ENCODE measurements at places on chromosomes 12 and 14.

- DNase-seq: no peak
These were observed 30.2 kb upstream of the CPM start for GRCh38 chr12:68962877-68963855.

GRCh38 chr14:63725786-63726460 is 1.9 kb downstream of the SGPP1 start:
- DNase-seq: no peak

- no peak for DNase-seq
These were observed 41.0 kb upstream of the PTGR2 start for GRCh38 chr14:73810478-73811163.

- DNase-seq: no peak
These were observed 40.9 kb upstream of the A2ML1 start for GRCh38 chr12:8781381-8782127.

DNA sequence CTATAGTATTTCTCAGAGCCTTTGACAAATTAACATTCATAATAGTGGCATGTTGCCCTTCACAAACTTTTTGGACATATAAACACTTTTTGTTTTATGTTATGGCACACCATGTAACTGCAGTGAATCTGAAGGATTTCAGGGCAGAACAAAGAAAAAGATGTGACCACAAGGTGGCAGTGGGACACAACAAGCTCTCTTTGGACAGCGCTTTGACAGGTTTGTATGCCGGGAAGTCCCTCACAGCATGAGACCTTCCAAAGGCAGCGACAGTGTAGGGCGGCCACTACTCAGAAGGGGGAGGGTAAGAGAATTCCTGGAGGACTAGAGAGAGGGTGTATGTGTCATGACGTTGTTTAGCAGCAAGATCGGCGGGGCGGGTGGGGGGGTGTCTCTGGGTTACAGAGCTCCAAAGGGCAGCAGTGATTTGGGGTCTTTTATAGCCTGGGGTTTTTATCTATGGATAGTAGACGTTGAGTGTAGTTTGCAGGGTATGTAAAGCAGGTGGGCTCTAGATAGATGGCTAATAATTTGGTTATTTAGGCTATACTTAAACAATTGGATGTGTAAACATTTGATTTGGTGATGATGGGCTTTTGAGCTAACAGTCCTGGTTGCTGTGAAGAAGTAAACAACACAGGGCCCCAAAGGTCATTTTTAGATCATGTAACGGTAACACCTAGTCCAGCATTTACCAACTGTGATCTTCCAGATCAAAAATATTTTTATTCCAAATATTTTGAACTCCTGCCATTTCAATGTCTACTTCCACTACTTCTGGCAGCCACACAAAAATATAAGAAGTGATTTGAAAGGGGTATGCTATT is 22.9 kb downstream of the ETFBKMT start:
- peak; percentile 78 for DNase-seq

DNA sequence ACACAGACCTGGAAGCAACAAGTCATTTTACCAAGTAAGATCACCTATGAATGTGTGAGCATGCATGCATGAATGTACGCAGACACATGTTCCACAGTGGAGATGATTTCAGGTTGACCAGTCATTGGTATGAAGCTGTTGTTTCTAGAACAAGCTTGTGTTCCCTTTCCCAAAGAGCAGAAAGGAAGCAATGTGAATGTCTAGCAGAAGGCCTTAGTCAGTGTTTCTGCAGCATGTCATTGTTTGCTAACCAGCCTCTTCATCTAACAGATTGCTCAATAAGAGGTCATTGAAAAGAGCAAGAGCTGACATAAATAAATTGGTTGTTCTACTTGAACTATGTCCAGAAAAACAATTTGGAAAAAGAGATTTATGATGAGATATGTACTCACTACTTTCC is 191.4 kb downstream of the PLCZ1 start:
- DNase-seq: no peak

- DNase-seq: no peak
These were observed 55.3 kb downstream of the RPL10L start for GRCh38 chr14:46596236-46596635.

DNA sequence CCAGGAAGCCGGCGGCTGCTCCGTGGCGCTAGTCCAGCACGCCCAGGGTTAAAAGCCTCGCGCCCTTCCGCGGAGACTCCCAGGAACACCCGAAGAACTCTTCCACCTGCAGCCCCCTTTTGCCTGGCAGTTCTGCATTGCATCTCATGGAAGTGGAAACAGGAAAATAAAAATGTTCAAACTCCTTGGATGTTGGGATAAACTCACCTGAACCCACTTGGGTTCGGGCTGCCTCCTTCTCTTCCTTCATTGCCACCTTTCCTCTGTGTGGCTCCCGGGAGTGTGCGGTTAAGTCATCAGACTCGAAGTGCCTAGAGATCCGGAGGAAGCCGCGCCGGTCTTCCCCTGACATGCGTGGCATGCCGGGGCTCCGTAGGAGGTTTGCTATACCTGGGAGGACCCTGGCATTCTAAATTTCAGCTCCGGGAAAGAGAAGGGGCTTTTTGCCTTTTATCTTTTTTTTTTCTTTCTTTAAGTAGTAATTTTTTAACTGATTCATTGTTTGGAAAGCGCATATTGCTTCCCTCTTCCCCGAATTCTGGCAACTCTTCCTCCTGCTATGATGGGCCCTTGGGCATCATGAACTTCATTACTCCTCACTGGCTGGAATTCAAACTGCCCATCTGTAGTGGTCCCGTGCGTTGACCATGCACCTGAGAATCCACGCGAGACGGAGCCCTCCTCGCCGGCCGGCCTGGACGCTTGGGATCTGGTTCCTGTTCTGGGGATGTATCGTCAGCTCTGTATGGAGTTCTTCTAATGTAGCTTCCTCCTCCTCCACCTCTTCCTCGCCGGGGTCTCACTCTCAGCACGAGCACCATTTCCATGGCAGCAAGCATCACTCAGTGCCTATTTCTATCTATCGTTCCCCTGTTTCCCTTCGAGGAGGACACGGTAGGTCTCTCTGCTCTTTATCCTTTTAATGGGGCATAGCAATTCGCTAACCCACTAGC is 931.4 kb downstream of the DIO2 start:
- no peak for DNase-seq

DNA sequence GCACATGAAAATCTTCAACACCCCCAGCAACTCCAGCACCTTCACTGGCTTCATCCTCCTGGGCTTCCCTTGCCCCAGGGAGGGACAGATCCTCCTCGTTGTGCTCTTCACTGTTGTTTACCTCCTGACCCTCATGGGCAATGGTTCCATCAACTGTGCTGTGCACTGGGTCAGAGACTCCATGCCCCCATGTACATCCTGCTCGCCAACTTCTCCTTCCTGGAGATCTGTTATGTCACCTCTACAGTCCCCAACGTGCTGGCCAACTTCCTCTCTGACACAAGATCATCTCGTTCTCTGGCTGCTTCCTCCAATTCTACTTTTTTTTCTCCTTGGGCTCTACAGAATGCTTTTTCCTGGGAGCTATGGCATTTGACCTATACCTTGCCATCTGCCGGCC is 11.5 kb upstream of the OR11G2 start:
- DNase-seq: no peak

- no peak for DNase-seq
These were observed 249.9 kb downstream of the AEBP2 start for GRCh38 chr12:19689226-19689625.

- no peak for DNase-seq
These were observed 27.4 kb upstream of the KCNH3 start for GRCh38 chr12:49511410-49511809.

DNA sequence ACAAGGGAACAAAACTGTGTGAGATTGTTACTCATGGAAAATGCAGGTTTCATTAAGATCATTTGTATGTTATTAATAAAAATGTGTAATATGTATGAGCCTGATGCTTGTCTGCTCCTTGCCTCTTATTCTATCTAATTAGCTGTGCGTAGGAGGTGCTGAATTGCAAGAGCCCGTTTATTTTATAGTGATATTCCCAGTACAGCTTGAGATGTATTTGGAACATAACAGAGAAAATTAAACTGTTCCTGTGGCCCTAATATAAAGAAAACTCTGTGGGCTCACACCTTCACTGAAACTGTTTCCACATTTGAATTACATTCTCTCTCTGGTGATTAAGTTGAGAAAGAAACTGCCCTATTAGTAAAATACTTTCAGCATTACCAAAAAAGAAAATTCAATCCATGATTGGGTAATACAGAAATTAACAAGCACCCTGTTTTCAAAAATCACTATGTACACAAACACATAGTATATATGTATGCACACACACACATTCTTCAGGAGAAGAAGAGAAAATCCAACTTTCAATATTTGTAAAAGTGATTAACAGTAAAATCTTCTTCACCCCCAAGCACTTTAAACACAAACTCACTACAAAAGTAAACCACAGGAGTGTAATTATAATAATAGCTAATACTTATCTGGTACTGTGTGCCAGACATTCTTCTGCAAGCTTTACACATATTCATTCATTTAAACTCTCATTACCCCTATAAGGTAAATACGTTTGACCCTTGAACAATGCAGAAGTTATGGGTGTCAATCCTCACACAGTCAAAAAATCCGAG is 233.2 kb downstream of the PHLDA1 start:
- DNase-seq: no peak

- no peak for DNase-seq
These were observed 134 bp downstream of the DUSP6 start for GRCh38 chr12:89352242-89352491.

DNA sequence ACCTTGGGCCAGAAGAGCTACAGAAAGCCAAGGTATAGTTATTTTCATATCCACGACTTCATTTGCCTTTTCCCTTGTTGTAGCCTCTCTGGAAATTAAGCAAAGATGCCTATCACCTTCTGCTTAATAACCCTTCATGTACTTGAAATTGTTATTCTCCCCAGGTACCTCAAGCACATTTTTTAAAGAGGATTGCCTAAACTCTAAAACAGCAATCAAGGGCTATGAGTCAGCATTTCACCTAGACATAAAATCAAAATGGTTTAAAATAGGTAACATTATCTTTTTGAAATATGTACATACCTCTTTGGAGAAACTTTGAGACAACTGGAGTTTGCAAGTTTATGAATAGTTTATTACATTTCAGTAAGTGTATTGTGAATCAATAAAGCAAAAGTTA is 11.6 kb downstream of the DTD2 start:
- no peak for DNase-seq

GRCh38 chr12:122437656-122438121 is 15.2 kb upstream of the CLIP1 start:
- DNase-seq: no peak

- no peak for DNase-seq
These were observed 3.3 kb downstream of the LTB4R start for GRCh38 chr14:24314377-24315193.

- DNase-seq: no peak
These were observed 513.8 kb upstream of the CCDC196 start for GRCh38 chr14:65972346-65972870.

- DNase-seq: no peak
These were observed 210.4 kb upstream of the PRICKLE1 start for GRCh38 chr12:42799966-42800365.

- no peak for DNase-seq
These were observed 46.7 kb downstream of the HSPB8 start for GRCh38 chr12:119225454-119225853.

DNA sequence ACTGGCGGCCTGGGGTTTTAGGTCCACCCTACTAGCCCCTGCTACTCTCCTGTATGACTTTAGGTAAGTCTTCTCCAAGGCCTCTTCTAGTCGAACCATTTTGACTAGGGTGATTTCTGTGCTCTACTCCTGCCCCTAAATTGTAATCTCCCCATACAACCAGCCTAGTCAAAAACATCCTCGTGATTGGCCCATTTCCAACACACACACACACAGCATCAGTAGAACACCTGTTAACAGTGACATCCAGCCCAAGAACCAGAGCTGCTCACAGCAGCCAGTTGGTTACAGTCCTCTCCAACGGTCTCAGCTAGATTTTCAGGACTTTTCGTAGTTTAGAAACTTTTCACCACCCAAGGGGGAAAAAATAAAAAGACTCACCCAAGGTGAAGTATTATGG is 30.9 kb downstream of the NT5DC3 start:
- DNase-seq: no peak

DNA sequence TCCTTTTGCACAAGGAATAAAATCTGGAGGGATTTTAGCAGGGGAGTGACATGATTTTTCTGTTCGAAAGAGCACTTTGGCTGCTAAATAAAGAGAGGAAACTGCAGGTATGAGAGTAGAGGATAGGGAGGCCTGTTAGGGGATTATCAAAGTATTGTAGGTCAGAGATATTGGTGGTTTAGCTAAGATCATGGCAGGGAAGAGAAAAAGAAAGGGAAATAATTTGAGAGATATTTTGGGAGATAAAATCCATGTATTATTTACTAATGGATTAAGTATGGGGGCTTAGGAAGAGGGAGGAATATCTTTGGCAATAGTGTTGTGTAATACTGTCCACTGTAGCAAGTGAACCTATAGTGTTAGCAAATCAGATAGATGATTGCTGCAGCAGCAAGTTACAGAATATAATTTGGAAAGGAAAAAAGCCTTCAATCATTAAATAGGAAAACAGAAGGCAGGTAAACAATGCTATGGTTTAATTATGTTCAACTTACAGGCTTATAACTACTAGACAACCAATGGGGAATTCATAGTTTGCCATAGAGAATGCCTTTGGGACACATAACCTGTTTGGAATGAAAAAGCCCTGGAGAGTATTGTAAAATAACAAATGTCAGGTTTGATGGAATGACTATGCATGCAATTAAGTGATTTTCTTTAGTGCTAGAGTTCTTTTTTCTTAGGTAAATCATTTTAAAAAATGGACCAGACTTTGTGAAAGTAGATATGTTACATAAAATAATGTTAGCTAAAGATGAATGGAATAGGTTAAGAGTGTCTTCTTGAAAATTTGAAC is 50.5 kb downstream of the ADIPOR2 start:
- no peak for DNase-seq

- no peak for DNase-seq
These were observed at the start of gene C1S for GRCh38 chr12:7060353-7060954. Gene C1S, plus strand, starts transcription at chr12:7060718. Its CDS starts 1,195 bp downstream, at chr12:7061913.

GRCh38 chr12:128848371-128848770 is 4.9 kb upstream of the GLT1D1 start:
- DNase-seq: no peak

DNA sequence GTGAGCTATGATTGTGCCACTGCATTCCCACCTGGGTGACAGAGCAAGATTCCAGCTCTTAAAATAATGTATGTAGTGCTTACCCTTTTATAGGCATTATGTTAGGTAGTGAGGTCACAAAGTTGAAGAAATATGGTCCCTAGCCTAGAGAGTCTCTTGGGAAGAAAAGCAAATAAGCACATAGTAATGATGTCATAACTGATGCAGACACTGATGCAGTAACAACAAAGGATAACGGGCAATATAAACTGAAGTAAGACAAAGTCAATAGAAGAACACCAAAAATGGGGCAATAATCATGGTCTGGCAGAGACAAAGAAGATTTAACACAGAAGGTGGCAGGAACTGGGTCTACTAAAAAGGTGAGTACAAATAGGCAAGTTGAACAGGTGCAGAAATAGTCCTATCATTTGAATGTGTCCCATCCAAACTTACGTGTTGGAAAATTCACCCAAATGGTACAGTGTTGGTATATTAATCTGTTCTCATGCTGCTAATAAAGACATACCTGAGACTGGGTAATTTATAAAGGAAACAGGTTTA is 93.5 kb downstream of the CPNE8 start:
- DNase-seq: no peak

GRCh38 chr14:101506211-101506925 is 54.9 kb upstream of the DIO3 start:
- DNase-seq: no peak

GRCh38 chr14:99688629-99689028 is 4.5 kb downstream of the CYP46A1 start:
- DNase-seq: no peak

- no peak for DNase-seq
These were observed 13.8 kb downstream of the NGDN start for GRCh38 chr14:23483236-23483854.

- DNase-seq: no peak
These were observed 300.2 kb upstream of the PRKD1 start for GRCh38 chr14:30227876-30228275.

- DNase-seq: no peak
These were observed 83.4 kb upstream of the TMCC3 start for GRCh38 chr12:94733727-94734126.

All from effector memory CD8-positive, alpha-beta T cell (primary cell).